ENCODE measurements at places on chromosomes 6 and 20.

GRCh38 chr20:48482790-48483189 is 345.0 kb downstream of the PREX1 start:
- no peak for DNase-seq

DNA sequence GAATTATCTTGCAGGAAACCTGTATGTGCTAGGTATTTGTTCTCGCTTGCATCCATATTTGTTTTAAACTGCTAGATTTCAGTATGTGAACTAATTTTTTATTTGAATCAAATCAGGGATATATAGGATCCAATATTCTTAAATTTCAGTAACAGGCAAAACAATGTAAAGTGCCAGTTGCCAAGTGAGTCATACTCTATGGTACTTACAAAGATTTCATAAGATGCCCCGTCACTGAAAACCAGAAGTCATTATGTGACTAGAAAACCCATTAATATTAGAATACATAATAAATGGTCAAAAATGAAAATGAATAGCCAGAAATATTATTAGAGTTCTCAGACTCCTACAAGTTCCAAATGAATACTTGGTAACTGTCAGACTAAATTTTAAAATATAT is 481.2 kb downstream of the TFAP2A start:
- no peak for DNase-seq

GRCh38 chr6:154569156-154569862 is 58.8 kb upstream of the CNKSR3 start:
- DNase-seq, result no peak

GRCh38 chr20:40451552-40451951 is 237.5 kb downstream of the MAFB start:
- no peak for DNase-seq

GRCh38 chr6:29828471-29828797 is 809 bp downstream of the HLA-G start:
- no peak for DNase-seq

DNA sequence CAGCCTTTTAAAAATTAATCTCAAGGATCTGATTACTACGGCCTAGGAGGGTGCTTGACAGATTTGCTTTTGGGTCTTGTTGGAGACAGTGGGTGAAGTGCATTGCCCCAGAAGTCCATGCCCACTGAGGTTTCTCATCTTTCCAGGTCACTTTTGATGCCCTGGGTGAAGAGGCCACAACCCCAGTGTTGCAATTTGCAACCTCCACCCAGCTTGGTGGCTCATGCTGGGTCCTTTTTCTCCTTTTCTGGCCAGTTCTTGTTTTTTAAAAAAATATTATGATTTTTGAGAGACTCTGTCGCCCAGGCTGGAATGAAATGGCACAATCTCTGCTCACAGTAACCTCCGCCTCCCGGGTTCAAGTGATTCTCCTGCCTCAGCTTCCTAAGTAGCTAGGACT is 9.4 kb downstream of the STX11 start:
- no peak for DNase-seq

DNA sequence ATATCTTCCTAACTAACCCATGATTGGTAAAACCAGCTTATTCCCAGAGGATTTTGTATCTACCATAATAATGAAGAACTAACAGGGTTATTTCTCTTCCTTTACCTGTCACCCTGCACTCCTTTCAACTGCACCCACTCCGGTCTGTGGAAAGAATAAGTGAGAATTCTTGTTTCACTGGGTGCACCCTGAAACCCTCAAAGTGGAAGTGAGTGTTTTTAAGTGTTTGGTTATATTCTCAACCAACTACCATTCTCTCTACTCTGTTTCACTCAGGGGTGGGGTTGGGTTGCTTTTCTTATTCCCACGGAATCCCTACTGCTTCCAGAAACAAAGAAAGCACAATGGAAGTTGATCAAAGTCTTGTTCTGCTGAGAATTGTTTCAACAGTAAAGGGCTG is 42.6 kb upstream of the KHDRBS2 start:
- no peak for DNase-seq

- no peak for DNase-seq
Measured at GRCh38 chr6:14476793-14477531, 359.4 kb downstream of the CD83 start.

GRCh38 chr6:42762426-42762859 is 16.5 kb upstream of the TBCC start:
- DNase-seq, result no peak

DNA sequence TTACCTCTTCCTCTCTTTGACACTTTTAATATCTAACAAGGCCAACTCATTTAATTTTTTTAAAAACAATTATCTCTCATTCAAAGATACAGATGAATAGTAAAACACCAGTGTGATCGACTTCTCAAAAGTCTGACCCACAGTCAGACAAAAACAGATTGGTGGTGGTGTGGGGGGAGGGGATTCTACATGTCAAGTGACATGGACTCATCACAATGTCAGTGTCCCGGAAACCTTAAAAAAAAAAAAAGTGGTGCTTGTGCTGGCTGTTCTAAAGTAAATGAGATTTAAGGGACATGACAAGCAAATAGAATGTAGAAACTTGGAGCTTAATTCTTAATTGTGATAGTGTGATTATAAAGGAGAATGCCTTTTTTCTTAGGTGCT is 16.3 kb upstream of the RFPL4B start:
- no peak for DNase-seq

GRCh38 chr20:16350465-16350864 is 222.8 kb downstream of the KIF16B start:
- no peak for DNase-seq

GRCh38 chr6:113907102-113907815 is 50.1 kb downstream of the MARCKS start:
- DNase-seq, result no peak

DNA sequence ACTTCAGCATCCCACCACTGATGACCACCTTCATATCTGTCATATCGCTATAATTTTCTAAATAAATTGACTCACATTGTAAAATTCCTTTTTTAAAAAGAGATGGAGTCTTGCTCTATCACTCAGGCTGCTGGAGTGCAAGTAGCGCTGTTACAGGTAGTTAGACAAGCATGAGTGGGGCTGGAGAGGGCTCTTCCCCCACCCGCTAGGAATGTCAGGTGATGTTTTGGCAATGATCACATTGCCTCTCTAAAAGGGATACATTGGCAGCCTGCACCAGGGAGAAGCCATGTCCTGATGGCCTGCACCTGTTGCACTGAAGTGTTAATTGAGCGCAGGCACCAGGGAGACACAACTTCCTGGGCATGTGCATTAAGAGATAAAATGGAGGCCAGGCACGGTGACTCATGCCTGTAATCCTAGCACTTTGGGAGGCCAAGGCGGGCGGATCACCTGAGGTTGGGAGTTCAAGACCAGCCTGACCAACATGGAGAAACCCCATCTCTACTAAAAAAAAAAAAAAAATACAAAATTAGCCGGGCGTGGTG is 16.9 kb upstream of the SLC22A16 start:
- DNase-seq, result no peak

DNA sequence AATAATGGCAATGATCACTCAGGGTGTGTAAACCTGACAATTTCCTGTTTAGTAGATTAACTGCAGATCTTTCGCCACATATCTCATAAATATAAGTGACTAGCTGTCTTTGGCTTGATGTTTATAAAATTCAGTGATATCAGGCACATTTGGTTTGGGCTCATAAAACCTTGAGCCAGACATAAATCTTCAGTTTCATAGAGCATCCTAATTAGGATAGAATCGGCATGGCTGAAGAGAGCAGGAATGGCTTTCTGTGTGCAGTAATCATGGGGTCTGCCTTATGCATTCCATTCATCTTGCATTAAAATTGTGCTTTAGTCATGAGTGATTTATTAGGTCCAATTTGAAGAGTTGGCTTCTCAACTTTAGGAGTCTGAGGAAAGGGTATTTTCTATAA is 27.2 kb downstream of the AIG1 start:
- no peak for DNase-seq

DNA sequence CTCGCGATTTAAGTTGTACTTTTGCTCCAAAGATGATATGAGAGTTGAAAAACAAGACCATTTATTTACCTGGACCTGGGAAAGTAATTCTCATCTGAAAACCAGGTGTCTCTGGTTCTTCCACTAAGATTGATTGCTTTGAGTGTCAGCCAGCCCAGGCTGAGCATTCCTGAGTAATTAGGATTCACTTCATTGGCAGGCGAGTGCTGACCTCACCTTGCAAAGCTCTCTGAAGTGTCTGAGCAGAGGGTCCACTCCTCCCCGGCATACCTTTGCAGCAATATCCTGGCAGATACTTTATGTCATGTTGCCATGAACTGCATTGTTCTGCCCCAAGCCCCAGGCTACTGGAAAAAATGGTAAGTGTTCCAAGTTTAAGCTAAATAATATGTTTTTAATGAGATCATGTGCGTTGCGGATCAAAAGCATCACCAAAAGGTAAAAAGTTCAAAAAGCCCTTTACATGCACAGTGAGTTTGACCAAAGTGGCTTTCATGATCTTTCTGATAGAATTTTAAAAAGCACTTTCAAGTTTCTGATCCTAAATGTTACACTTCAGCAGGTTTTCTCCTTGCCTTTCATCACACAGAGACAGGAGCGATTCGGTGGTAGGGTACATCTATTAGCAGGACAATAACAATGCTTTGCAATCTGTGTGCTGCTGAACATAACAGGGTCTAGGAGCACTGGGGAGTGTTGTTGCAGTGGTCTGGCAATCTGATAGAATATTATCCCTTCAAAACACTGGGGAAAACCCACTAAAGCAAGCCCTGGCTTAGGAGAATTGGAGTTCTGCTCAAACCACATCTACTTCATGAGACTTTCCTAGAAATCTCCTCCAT is 127.8 kb upstream of the EEF1E1 start:
- DNase-seq, result no peak

DNA sequence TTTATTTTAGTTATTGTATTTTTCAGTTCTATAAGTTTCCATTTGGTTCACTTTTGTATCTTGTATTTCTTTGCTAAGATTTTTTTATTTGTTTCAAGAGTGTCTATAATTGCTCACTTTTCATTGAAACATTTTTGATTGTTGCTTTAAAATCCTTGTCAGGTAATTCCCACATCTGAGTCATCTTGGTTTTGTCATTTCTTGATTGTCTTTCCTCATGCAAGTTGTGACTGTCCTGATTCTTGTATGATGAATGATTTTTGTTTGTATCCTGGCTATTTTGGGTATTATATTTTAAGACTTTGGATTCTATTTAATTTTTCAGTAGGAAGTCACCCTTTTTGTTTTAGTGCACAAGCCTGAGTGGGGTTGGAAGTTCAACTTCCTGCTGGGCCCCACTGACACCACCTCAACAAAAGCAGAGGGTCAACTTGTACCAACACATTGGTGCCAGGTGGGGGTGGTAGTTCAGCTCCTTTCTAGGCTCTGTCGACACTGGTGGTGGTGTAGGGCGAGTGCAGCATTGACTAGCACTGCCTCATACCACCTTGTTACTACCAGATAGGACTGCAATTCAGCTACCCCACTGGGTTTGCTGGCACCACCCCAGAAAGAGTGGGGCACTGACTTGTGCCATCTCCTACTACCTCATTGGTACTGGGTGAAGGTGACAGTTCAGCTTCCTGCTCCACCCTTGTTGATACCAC is 8.8 kb downstream of the RSPH3 start:
- no peak for DNase-seq

- DNase-seq, result no peak
Measured at GRCh38 chr6:71419217-71420094, 130.8 kb downstream of the OGFRL1 start.

- no peak for DNase-seq
Measured at GRCh38 chr6:40891131-40891530, 147.9 kb downstream of the UNC5CL start.

GRCh38 chr6:105326833-105327770 is 75.8 kb downstream of the PREP start:
- no peak for DNase-seq

DNA sequence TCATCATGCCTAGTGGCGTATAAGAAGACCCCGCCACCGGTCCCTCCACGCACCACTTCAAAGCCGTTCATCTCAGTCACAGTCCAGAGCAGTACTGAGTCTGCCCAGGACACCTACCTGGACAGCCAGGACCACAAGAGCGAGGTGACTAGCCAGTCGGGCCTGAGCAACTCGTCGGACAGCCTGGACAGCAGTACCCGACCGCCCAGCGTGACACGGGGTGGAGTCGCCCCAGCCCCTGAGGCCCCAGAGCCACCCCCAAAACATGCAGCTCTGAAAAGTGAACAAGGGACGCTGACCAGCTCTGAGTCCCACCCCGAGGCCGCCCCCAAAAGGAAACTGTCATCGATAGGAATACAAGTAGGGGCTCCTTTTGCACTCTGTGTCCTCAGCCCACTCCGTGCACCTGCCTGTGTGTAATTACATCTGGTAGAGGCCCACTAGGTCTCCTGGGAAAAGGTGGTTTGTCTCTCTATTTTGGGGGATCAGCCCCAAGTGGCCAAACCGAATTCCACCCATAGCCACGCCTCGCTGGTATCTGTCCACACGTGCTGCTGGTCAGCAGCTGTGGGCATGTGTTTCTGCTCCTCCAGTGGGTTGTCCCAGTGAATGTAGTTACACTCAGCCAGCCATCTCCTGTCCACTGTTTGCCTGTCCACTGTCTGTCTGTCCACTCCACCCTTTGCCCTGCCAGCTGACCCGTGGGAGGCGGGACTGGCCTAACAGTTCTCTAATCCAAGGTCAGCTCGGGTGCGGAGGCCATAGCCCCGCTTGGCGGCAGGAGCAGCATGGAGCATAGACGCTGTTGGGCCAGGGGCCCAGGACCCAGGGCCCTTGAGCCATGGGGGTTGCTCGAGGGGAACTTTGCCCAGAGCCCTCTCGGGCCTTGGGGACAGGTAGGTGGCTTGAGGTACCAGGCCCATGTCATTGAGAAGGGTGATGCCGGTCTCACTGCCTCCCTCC is 44.3 kb upstream of the MYL9 start:
- no peak for DNase-seq

DNA sequence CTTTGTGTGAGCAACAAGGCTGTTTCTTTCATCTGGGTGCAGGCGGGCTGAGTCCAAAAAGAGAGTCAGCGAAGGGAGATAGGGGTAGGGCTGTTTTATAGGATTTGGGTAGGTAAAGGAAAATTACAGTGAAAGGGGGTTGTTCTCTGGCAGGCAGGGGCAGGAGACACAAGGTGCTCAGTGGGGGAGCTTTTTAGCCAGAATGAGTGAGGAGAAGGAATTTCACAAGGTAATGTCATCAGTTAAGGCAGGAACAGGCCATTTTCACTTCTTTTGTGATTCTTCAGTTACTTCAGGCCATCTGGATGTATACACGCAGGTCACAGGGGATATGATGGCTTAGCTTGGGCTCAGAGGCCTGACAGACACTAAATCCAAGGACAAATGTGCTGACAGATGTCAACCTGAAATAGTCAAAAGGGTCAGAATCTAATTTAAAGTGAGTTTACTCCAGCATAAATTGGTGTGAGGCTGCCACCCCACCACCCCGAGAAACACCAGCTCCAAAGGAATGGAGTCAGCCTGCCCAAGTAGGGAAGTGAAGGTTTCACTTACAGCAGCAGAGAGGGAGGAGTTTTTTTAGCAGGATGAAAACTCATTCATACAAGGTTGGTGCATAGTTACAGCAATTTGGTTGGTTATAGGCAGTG is 560.0 kb upstream of the CDH4 start:
- DNase-seq, result no peak

- DNase-seq, result no peak
Measured at GRCh38 chr20:36499723-36500501, 41.4 kb upstream of the MYL9 start.

- no peak for DNase-seq
Measured at GRCh38 chr20:45305262-45305661, 1.4 kb upstream of the RBPJL start.

GRCh38 chr20:2932498-2932897 is 59.2 kb downstream of the PTPRA start:
- no peak for DNase-seq

All from T-helper 17 cell (primary cell).